ENCODE measurements at places on chromosomes 2 and 18.

DNA sequence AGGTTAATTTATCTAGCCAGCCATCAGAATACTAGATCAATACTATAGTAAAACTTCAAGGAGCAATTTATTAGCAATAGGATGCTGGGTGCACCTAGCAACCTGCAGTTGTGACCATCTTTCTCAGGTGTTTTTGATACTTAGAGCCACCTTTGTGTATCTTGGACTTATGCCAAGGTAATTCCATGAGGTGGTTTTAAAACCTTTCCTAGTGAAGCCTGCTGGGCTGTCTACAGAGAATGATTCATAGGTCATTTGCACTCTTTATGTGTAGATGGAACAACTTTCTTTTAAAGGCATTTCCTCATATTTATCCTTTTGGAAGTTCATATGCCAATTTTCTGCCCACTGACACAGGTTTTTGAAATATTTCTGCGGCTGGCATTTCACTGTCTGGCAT, 1030.1 kb upstream of the POU3F3 start:
- no peak for DNase-seq

GRCh38 chr2:212423089-212423488, 115.5 kb downstream of the ERBB4 start:
- DNase-seq, result no peak

GRCh38 chr2:208415255-208415654, 8.7 kb downstream of the PTH2R start:
- DNase-seq, result no peak

GRCh38 chr2:149732001-149732685, 144.6 kb upstream of the MMADHC start:
- no peak for DNase-seq

DNA sequence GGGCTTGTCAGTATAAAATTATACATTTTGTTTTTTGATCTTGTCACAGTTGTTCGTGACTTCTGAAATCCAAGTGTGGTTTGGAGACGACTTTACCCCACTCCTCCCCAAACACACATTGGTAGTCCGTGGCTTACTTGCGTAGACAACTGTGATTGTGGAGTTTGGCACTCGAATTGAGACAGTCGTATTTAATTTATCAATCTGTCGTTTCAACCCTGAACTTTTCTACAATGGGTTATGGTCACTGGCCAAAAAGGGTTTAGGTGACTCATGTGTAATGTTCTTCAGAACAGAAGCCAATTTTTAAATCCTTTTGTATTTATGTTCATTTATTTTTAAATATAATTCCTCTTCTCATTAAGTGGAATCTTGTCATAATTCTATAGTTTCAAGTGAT, 129.9 kb downstream of the SPTBN1 start:
- no peak for DNase-seq

- no peak for DNase-seq
These were observed 755 bp upstream of the ATP9B start for GRCh38 chr18:79068341-79068936.

GRCh38 chr2:128775217-128775913, 456.7 kb upstream of the HS6ST1 start:
- DNase-seq, result no peak
